ENCODE measurements at places on chromosomes 1 and 21.

- DNase-seq, result no peak
These were observed 6.7 kb upstream of the PINK1 start for GRCh38 chr1:20626524-20626923.

DNA sequence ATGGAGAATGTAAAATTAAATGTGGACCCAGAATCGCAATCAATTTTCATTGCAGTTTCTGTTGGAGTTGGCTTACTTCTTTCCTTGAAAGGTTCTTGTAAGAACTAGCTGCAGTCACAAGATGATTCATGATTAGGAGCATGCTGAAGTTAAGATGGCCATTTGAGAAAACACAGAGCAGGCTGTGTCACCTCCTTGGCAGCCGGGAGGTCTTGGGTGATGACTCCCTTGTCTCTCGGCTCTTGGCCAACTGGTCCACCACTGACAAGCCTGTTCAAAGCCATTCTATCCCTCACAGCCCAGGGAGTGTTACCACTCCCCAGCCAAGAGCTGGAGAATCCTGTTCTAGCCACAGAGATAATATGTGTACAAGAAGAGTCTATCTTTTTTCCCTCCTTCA, 40.6 kb downstream of the OPTC start:
- no peak for DNase-seq

DNA sequence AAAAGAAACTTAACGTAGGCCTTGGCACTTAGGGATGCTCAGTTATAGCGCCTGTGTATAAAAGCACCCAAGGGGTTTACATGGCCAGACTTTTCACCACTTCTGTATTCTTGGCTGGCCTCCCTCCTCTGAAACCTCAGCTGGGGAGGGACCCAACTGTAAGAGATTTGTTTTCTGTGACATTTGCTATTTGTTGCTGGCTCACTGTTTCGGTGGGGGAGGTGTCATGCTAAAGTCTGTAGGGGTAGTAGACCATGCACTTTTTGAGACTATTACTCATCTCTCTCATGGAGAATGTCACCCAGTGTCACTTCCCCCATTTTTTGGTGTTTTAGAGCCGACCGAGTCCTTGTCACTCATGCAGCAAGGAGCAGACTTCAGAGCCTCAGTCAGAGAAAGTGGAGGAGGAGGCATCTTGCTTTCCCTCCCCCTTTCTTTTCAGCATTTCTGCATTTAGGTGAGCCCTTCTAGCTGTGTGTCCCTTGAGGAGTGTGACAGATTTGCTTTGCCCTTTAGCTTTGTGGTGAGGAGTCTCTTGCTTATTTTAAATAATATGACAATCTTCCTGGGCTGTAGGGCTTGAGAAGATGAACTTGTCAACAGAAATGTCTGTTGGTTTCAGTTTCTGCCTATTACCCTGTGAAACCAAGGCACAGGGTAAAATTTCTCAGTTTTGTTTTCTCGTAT, 160.1 kb downstream of the FASLG start:
- no peak for DNase-seq

- DNase-seq, result no peak
These were observed 27.5 kb downstream of the TFAP2E start for GRCh38 chr1:35600593-35600992.

DNA sequence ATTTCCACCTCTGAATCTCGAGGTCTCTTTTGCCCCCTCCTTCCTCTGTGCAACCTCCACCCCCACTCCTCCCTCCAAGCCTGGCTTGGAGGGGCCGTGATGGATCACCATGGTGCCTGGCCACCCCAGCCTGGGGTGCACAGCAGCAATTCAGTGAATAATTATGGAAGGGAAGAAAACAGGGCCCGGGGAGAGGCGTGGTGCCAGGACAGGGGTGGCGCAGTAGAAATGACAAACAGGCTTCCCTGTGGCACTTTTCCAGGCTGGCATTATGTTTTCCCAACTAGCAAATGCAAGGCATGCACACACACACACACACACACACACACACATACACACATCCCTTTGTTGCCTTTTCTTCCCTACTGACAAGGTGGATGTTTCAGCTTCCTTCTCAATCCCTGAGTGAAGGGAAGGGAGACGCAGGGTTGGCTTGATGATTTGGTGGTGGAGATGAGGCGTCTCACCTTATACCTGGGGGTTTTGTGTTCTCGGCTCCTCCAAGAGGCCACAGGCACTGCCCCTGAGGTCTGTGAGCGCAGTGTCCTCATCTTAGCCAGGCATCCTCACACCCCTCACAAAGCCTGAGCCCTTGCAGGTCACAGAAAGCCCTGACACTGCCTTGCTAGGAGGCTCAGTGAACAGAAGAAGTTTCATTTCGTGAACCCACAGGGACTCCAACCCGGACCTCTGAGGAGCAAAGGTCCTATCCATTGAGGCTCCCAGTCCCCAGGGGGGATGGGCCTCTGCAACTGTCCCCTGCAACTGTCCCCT, 215.8 kb downstream of the MATN1 start:
- no peak for DNase-seq

- DNase-seq, result no peak
These were observed 25.2 kb downstream of the IL12RB2 start for GRCh38 chr1:67332653-67333529.

GRCh38 chr1:225480825-225481434, 53.1 kb upstream of the LBR start:
- no peak for DNase-seq

DNA sequence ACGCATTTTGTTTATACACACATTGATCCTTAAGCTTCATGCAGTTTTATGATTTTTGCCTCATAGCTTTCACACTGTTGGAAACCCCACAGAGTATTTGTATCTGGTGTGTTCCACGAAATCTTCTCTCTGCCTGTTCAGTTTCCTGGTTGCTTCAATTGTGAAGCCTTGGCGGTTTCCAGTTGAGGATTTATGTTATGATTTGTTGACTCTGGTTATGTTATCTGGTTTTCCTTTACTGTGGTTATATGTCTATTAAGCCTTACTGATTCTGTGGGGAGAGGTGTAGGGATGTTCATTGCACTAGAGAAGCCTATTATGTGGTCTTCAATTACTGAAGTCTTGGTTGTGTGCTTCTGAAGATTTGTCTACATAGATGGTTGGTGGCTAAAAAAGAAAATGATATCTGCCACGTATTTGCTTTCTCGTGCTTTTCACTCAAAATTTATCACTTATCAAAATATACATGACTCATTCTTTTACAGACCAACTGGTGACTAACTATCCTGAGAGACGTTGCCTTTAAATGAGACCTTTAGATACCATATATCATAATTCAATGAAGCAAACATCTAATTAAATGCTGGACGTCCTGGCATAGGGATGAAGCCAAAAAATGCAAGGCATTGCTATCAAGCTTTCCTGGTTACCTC, 488.0 kb upstream of the B3GALT2 start:
- no peak for DNase-seq

DNA sequence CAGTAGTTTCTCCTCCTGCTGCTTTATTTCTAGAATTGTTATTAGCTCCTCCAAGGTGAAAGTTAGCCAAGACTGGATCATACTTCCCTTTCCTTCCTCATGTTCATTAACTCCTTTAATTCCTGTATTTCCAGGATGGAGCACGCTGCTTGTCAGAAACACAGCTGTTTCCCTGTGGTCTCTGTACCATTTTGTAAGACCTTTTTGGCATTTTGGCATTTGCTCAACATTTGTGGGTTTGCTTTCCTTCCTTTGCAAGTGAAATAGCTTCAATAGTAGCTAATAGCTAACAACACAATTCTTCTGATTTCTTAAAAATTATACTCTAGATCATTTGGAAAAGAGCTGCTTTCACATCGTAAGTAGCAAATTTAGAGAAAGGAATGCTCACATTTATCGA, 44.3 kb upstream of the HPDL start:
- DNase-seq, result no peak

DNA sequence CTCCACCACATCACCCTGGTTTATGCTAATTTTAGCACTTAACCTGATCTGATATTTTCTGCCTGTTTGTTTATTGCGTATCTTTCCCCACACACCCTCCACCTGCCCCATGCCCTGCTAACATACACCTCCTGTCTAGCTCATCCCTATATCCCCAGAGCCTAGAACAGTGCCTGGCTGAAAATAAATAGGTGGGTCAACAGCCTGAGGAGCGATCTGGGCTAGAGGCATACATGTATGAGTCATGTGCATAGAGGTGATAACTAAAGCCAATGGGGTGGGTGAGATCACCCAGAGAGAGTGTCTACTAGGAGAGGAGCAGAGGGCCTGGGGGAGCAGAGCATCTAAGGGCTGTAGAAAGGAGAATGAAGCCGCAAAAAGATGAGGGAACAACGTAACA, 2.7 kb downstream of the HTR1D start:
- no peak for DNase-seq

DNA sequence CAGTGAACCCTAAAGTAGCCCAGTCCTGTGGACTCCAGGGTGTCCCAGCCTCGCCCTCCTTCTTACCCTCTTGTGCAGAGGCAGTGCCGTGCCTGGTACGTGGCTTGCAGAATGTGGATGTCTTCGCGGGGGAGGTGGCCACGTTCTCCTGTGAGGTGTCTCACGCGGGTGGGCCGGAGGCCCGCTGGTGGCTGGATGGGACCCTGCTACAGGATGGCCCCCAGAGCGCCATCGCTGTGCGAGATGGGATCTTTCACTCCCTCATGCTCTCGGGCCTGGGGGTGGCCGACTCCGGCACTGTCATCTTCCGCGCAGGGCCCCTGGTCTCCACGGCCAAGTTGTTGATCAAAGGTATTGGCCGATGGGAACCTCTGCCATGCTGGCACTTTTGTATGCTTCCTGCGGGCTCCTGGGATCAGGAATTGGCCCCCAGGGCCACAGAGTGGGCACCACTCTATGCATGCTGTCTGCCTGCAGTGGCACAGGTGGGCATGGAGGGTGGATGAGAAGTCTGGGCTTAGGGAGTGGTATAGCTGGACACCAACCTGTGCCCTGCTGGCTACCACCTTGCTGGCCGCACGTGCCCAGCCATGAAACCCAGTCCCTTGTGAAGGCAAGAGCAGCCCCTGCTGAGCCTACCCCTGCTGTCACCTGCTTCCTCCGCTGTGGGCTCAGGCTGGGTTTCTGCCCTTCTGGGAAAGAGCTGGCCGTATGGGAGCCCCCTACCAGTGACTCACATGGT, 92.9 kb downstream of the TRIM11 start:
- no peak for DNase-seq

GRCh38 chr1:91732291-91733107, 153.5 kb downstream of the TGFBR3 start:
- no peak for DNase-seq

Data from activated T-helper 1 cell treated with anti-CD3 and anti-CD28 coated beads, Interleukin-2, amount 50 U/mL, for 16 hours (primary cell).